Kidney (tissue), 22 donors: ENCODE measurements at places on chromosomes 12 and 14. TPM values are rescaled to one million over a fixed set of nuclear protein-coding genes. Genes with fewer than 3 reads are reported as not detected.

GRCh38 chr12:53056296-53056695, 6.4 kb downstream of the TNS2 start:
- DNase-seq = no peak

- DNase-seq = no peak
These were observed 225.5 kb downstream of the EPS8 start for GRCh38 chr12:15563663-15564062.

- DNase-seq = no peak
These were observed 308.7 kb downstream of the RPAP3 start for GRCh38 chr12:47396902-47397663.

DNA sequence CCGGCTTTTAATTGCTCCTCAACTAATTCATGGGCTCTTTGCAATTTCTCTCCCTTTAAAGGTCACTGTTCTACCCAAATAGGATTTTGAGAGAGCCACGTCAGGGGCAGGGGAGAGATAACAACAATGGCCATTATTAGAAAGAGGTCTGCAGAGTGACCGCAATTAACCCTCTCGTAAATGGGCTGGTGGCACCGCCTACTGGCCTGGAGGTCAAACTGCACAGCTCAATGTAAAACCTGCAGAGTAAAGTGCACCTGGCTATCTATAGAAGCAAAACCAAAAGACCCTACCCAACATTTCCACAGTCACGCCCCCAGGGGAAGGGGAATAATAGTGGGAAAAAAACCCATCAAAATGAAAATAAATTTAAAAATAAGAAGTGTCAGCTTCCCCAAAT, 21.6 kb upstream of the CLEC4E start:
- DNase-seq = no peak

PPP1R1A gene
- 217 TPM for polyA plus RNA-seq

LYZ gene
- polyA plus RNA-seq = 7.1 TPM

ARHGEF40 gene
- 15.9 TPM for polyA plus RNA-seq
